BE2C (cell line): ENCODE measurements at places on chromosomes 5 and 9.

GRCh38 chr9:116499986-116500871 lies 186.9 kb upstream of the TRIM32 start:
- no peak for DNase-seq

DNA sequence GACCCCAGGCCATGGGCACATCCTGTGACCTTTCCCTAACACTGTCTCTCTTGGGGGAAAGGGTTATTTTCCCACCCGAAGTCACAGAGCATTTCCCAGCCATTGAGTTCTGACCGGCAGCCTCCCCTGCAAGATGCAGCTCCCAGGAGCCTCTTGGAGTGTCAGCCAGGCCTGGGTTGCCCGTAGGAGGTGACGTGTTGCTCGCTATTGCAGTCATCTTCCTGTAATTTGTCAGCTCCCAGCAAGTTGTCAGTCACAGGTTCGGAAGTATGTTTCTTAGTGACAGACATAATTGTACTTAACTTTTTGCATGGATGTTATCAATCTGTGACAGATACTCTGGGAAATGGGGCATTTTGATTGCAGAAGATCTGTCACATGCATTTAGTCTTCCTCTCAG lies 74.5 kb downstream of the MVB12B start:
- DNase-seq, result no peak

DNA sequence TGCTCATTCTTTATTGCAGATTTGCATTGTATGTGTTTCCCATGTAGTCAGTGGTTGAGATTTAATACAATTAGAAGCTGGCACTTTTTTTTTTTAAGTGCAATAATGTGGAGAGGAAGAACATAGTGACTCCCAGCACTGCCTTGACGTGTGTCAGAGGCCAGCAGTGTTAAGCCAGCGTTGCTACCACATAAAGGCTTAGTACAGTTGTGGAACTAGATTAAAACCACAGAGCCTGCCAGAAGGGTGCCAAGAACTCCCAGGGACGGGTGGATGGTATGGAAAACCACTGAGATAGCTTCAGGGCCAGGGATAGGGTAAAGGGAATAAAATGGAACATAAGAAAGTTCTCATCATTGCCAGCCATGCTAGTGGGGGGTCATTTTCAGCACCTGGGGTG lies 142.9 kb downstream of the TRIO start:
- DNase-seq, result no peak

- no peak for DNase-seq
These were observed 51.9 kb downstream of the SLIT3 start for GRCh38 chr5:169248996-169249395.

GRCh38 chr5:14663734-14664269 lies 716 bp upstream of the OTULIN start:
- DNase-seq, result peak; percentile 14

DNA sequence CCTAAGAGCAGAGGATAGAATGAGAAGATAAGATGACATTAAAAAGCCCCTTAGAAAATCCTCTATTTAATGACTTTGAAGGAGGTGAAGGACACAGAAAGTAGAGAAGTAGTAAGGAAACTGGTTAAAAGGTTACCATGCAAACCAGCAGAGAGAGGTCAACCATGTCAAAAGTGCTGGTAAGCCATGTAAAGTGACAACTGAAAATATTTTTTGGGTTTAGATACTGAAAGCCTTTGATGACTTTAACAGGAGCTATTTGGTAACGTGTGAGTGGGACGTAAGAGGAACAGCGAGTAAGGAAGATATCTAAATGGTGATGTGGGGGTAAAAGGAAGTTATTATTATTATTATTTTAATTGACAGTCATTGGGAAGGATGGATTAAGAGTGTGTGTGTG lies 56.9 kb downstream of the MACIR start:
- no peak for DNase-seq

GRCh38 chr5:83528439-83528769 lies 56.9 kb downstream of the VCAN start:
- DNase-seq, result no peak

DNA sequence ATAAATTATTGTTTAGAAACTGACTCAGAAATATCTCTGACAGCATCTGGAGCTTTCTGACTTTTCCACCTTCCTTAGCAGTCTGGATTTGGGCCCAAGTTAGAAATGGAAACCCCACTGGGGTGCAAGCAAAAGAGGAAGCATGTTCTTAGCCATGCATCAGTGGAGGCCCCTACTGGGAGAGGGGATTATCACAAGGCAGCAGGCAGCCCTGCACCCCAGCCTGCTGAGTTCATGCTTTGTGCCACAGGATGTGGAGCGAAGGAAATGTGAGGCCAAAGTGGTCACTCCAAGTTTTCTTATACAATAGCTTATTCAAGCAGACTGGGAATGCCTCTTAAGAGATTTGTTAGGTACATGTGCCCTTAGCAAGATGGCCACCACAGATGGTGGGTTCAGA lies 146.5 kb upstream of the TLX3 start:
- DNase-seq, result peak; percentile 58

DNA sequence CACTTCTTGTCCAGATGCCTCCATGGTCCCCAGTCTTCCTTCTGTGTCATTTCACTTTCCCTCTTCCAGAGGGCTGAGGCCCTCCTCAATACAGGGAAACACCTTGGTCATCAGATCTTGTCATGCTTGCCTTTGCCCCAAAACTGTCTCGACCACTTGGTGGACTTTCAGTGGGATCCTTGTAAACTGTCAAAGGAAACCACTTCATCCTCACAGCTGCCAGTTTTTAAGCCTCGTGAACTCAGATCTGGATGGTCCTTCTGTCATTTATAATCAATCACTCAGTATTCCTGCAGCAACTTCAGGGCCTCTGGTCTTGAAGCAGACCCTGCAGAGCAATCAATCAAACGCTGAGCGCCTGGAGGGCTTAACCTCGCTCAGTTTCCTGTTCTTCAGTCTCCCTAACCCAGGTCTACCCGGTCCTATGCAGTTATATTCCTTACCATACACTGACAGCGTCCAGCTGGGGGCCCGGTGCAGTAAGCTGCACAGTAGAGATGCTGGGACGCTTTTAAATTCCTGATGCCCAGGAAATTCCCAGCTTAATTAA lies 74.6 kb downstream of the GOLPH3 start:
- DNase-seq, result peak; percentile 38

DNA sequence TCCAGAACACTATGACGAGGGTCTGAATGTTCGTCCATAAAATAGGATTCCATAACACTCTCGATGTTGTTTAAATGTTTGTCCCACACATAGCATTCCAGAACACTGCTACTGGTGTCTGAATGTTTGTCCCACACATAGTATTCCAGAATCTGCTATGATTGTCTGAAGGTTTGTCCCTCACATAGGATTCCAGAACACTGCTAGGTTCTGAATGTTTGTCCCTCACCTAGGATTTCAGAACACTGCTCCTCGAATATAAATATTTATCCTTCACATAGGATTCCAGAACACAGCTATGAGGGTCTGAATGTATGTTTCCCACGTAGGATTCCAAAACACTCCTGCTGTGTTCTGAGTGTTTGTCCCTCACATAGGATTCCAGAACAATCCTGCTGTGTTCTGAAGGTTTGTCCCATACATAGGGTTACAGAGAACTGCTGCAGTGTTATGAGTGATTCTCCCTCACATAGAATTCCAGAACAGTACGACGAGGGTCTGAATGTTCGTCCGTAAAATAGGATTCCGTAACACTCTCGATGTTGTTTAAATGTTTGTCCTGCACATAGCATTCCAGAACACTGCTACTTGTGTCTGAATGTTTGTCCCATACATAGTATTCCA lies 215.3 kb downstream of the FOXD4L6 start:
- no peak for DNase-seq

DNA sequence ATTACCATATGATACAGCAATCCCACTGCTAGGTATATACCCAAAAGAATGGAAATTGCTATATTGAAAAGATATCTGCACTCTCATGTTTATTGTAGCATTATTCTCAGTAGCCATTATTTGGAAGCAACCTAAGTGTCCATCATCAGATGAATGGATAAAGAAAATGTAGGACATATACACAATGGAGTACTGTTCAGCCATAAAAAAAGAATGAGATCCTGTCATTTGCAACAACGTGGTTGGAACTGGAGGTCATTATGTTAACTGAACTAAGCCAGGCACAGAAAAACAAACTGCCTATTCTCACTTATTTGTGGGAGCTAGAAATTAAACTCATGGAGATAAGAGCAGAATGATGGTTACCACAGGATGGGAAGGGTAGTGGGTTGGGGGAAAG lies 63.1 kb upstream of the TTC23L start:
- no peak for DNase-seq

- DNase-seq, result no peak
These were observed 124.3 kb upstream of the RAI14 start for GRCh38 chr5:34531751-34532360.

GRCh38 chr9:134028575-134029247 lies 3.4 kb downstream of the BRD3OS start:
- no peak for DNase-seq

DNA sequence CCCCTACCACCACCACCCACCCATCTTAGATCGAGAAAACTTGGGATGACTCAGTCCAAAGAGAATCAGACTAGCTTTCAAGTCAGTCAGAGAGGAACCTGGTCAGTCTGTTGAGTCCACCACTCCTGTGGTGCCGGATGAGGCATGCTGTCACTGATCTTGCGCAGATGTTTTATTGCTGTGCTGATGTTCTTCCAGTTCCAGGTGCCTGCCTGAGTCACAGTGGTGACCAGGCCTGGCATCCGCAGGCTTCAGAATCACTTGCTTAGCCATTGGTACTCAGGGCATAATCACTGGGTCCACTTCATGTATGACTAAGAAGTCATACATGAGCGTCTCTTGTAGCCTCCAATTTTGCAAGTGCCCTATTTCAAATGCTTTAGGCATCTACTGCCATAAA lies 114.1 kb downstream of the MUSK start:
- peak; percentile 13 for DNase-seq

- DNase-seq, result no peak
These were observed 69.9 kb upstream of the SELENOP start for GRCh38 chr5:42881416-42882117.

DNA sequence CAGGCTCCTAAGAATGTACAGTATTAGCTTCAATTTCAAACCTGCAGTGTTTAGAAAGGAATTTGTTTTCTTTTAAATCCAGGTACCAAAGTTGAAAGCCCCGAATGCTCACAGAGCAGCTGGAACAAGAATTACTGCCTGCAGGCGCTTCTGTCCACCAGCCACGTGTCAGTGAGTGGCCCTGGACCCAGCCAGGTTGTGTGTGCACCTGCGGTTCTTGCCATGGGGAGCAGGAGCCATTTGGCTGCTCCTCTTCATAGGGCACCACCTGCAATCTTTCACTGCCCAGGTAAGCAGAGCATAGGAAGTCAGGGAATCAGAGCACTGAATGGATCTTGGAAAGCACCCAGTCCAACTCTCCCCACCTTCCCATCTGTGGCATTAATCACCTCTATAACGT lies 79.5 kb upstream of the PIP5K1B start:
- DNase-seq, result no peak

GRCh38 chr5:16558984-16559629 lies 57.7 kb downstream of the RETREG1 start:
- no peak for DNase-seq

GRCh38 chr5:69030358-69031062 lies 63.3 kb upstream of the SLC30A5 start:
- peak; percentile 47 for DNase-seq

GRCh38 chr9:101311758-101312420 lies 72.9 kb downstream of the BAAT start:
- peak; percentile 31 for DNase-seq

DNA sequence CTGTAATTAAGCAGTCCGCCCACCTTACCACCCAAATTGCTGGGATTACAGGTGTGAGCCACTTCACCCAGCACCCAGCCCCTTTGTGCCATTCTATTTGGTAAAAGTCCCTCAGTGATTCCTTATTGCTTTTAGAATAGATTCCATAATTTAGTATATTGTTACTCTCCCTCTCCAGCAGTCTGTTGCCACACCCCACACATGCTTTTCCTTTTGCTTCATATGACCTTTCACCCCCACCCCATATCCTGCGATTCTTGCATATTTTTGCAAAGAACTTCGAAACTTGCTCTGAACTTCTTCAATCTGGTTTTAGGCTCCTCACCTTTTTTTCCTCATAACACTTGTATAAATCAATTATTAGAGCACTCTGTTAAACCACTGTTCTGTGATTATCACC lies 100.2 kb downstream of the MTREX start:
- DNase-seq, result no peak

- DNase-seq, result no peak
These were observed 47.7 kb upstream of the RNF130 start for GRCh38 chr5:180119031-180119902.

DNA sequence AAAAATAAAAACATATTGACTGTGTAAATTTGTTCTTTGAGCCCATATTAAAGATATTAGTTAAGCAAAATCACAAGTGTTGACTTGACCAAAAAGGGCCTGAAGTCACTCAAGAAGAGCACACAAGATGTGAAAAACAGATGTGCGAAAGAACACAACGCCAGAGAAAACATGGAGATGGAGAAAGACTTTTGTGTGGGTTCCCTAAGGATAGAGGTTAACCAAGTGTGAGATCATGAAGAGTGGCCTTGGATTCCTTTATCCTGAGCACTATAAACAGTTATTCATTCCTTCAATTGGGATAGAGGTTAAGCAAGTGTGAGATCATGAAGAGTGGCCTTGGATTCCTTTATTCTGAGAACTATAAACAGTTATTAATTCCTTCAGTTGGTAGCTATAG lies 361.8 kb downstream of the CDH18 start:
- DNase-seq, result no peak

GRCh38 chr9:137397675-137398423 lies 25.1 kb downstream of the EXD3 start:
- DNase-seq, result no peak

- no peak for DNase-seq
These were observed 159.8 kb upstream of the GAS1 start for GRCh38 chr9:87107072-87107471.

GRCh38 chr9:100167176-100167575 lies 68.1 kb downstream of the INVS start:
- no peak for DNase-seq

GRCh38 chr5:98796197-98796972 lies 22.9 kb downstream of the RGMB start:
- peak; percentile 60 for DNase-seq

DNA sequence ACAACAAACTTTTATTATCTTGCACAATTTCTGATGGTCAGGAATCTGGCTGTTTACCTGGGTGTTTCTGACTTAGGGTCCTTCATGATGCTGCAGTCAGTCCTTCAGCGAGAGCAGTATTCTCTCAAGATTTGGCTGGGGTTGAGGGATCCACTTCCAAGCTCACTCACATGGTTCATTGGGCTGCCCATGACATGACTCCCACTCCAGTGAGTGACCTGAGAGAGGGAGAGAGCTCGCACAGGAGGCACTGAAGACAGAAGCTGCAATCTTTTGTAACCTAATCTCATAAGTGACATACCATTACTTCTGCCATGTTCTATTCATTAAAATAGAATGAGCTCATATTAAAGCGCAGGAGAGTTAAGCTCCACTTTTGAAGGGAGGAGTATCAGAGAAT lies 212.6 kb downstream of the SPATA31D1 start:
- no peak for DNase-seq

- DNase-seq, result no peak
These were observed 22.5 kb downstream of the MSANTD3 start for GRCh38 chr9:100449420-100449819.

- DNase-seq, result no peak
These were observed 87.6 kb upstream of the PLCXD3 start for GRCh38 chr5:41598011-41598410.
